CD4-positive, alpha-beta memory T cell (primary cell): ENCODE measurements at places on chromosomes 3 and 15.

DNA sequence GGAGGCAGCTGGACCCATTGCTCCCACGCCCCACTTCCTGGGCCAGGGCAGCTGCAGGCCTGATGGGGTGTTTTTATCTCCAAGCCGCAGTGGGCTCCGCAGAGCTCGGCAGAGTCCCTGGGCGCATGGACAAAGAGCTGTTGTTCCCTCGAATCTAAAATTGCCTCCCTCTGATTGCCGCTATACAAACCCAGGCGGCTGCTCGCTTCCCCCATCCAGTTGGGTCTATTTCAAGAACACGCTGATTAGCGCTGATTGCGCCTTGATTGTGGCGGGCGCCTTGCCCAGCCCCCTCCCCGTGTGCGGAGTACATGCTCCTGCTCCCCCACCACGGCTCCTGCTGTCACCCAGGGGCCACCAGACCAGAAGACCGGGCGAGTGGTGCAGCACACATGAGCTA, 43.4 kb upstream of the SLC6A1 start:
- no peak for DNase-seq
- H3K4me1 ChIP-seq = no peaks in the 10 kb centered on the region
- H3K27me3 ChIP-seq = no peaks in the 10 kb centered on the region
- H3K36me3 ChIP-seq = no peaks in the 10 kb centered on the region
- no peak overlapping the region for H3K4me3 ChIP-seq

DNA sequence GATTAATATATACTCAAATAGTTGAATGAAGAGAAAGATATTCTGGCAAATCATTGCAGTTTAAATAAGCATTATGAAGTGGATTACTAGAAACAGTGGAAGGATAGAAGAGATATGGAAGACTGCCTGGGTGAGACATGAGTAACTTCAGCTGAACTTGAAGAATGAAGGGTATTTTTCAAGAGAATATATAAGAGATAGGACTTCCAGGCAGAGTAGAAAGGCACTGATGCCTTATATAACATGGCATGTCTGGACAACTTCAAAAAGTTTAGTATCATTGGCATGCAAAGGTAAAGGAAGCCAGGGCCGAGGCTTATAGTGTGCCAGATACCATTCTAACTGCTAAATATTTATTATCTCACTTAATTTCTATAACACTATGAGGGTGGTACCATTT, 126.5 kb upstream of the SLC7A14 start:
- no peak overlapping the region for H3K27ac ChIP-seq
- no peaks in the 10 kb centered on the region for H3K27me3 ChIP-seq
- H3K4me1 ChIP-seq = no peaks in the 10 kb centered on the region
- H3K4me3 ChIP-seq = no peak overlapping the region

- H3K27me3 ChIP-seq = no peaks in the 10 kb centered on the region
- no peak for DNase-seq
- H3K4me3 ChIP-seq = no peak overlapping the region
- no peak overlapping the region for H3K27ac ChIP-seq
These were observed 16.9 kb upstream of the SCAMP5 start for GRCh38 chr15:74978503-74978902.

GRCh38 chr3:44110648-44111047, 131.0 kb upstream of the TOPAZ1 start:
- DNase-seq = no peak
- no peak overlapping the region for H3K27ac ChIP-seq
- no peaks in the 10 kb centered on the region for H3K4me1 ChIP-seq
- no peaks in the 10 kb centered on the region for H3K27me3 ChIP-seq
- no peak overlapping the region for H3K4me3 ChIP-seq

GRCh38 chr3:126612479-126613205, 42.3 kb downstream of the TXNRD3 start:
- H3K4me3 ChIP-seq = no peak overlapping the region
- no peak overlapping the region for H3K27ac ChIP-seq
- no peaks in the 10 kb centered on the region for H3K36me3 ChIP-seq
- H3K4me1 ChIP-seq = no peaks in the 10 kb centered on the region
- DNase-seq = no peak

- H3K4me3 ChIP-seq = no peak overlapping the region
- H3K27me3 ChIP-seq = no peaks in the 10 kb centered on the region
- H3K36me3 ChIP-seq = no peaks in the 10 kb centered on the region
- no peak overlapping the region for H3K27ac ChIP-seq
- no peaks in the 10 kb centered on the region for H3K4me1 ChIP-seq
- no peak for DNase-seq
These were observed 25.5 kb upstream of the MNS1 start for GRCh38 chr15:56490461-56490860.

DNA sequence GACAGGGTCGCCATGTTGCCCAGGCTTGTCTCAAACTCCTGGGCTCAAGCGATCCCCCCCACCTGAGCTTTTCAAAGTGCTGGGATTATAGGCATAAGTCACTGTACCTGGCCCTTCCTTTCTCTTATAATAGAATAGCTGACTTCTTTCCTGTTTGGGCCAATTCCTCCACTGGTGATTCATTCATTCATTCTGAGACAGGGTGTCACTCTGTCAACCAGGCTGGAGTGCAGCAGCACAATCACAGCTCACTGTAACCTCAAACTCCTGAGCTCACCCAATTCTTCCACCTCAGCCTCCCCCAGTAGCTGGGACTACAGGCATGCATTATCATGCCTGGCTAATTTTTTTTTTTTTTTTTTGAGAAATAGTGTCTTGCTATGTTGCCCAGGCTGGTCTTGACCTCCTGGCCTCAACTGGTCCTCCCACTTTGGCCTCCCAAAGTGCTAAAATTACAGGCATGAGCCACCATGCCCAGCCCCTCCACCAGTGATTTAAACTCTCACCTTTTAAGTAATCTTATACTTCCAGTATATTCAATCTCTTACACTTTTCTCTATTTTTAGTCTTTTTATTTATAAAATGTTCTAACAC, 20.9 kb downstream of the GNB4 start:
- no peaks in the 10 kb centered on the region for H3K36me3 ChIP-seq
- H3K27ac ChIP-seq = no peak overlapping the region
- DNase-seq = no peak
- H3K27me3 ChIP-seq = no peaks in the 10 kb centered on the region
- H3K4me1 ChIP-seq = no peaks in the 10 kb centered on the region

DNA sequence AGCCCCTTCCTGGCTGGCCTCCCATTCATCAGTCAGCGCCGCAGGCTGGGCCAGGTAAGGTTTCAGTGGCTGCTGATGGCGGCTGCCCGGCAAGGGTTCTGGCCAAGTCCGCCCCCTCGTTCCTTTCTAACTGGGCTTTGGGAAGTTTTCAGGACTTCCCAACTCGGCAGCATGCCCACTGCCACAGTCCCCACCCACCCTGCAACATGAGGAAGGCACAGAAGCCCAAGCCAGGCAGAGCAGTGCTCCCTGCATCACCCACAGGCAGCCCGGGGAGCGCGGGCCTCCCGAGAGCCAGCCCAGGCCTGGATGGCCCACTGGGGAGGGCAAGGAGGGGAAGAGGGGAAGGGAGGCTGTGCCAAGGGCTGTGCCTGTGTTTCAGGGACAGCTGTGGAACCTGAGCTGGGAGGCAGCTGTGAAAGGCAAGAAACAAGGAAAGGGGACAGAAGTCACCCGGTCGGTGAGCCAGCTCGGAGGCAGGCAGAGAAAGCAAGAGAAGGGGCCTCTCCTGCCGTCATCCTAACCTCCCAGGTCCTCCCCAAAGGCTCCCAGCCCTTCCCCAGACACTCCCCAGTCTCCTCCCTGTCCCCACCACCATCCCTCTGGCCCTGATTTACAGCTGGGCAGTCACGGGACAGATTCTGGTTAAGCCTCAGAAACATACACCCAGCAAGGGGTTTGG, 73.9 kb downstream of the CPN2 start:
- no peak overlapping the region for H3K4me3 ChIP-seq
- no peaks in the 10 kb centered on the region for H3K36me3 ChIP-seq
- no peak for DNase-seq
- H3K27ac ChIP-seq = no peak overlapping the region
